ENCODE measurements at places on chromosomes 11 and 22.

GRCh38 chr11:68956547-68957254, 24.1 kb downstream of the MRGPRD start:
- DNase-seq = no peak

DNA sequence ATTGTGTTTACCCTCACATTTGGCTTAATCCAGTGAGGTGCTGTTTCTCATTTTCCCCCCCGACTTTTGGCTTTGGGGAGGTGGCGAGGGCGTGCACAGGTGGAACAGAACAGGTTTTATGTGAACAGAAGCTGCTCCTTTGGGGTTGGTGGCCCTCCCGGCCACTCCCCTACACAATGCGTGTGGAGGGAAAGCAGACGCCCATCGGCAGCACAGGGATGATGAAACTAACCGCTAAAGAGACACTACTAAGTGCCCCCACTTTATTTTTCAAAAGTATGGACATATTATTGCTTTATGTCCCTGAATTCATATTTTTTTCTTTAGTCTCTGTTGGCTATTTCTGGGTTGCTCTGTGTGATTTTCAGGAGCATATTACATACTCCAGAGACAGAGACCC, 160.9 kb downstream of the ENTHD1 start:
- DNase-seq = no peak

DNA sequence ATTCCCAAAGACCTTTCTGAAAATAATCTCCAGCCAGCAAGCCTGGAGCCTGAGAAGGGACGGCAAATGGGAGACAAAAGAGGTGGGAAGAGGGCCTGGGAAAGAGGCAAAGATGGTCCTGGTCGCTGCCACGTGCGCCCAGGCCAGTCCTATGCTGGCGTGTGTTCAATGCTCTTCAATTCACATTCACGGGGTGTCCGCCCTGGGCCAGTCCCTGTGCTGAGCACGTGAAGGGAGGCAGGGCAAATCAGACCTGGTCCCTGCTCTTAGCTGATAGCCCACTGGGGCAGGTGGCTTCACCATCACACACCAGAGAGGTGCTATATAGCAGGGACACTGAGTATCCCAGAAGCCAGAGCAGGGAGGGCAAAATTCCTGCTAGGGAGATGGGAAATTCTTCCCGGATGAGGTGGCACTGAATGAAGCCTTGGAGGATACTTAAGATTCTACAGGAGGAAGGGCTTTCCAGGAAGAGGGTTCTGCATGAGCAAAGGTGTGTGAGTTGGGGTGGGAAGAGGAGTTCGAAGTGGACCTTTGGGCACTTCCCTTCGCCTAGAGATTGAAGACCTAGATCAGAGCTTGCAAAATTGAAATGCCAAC, 148.2 kb downstream of the CHST1 start:
- no peak for DNase-seq

- DNase-seq = no peak
Observed at GRCh38 chr11:46290598-46291309, 13.3 kb downstream of the CREB3L1 start.

- no peak for DNase-seq
Observed at GRCh38 chr22:44823806-44824205, 71.4 kb downstream of the ARHGAP8 start.

GRCh38 chr11:39374963-39375698, 2084.3 kb downstream of the LRRC4C start:
- no peak for DNase-seq

DNA sequence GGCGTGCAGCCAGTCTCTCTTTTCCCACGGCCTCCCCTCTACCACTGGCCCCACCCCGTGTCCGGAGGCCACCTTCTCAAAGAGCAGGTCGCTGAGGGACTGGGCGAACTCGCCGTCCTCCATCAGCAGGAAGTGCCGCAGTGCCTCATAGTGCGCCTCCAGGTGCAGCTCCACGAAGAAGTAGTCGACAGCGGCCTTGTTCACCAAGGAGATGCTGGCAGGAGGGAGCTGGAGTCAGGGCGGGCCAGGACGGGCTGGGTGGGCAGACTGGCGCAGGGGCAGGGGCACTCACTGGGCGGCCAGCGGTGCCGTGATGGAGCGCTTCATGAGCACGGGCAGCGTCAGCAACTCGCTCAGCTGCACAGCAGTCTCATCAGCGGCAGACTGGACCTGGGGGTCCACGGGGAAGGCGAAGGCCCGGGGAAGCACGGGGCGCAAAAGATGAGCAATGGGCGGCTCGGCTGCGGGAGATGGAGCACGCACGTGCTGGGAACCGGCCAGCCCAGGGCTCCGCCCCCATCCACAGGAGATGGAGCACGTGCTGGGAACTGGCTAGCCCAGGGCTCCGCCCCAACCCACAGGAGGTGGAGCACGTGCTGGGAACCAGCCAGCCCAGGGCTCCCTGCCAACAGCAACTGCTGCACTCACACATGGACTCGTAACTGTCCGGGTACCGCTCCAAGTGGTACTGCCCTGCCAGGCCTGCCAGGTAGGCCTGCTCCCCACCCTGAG, 18.4 kb downstream of the SELENOO start:
- no peak for DNase-seq

DNA sequence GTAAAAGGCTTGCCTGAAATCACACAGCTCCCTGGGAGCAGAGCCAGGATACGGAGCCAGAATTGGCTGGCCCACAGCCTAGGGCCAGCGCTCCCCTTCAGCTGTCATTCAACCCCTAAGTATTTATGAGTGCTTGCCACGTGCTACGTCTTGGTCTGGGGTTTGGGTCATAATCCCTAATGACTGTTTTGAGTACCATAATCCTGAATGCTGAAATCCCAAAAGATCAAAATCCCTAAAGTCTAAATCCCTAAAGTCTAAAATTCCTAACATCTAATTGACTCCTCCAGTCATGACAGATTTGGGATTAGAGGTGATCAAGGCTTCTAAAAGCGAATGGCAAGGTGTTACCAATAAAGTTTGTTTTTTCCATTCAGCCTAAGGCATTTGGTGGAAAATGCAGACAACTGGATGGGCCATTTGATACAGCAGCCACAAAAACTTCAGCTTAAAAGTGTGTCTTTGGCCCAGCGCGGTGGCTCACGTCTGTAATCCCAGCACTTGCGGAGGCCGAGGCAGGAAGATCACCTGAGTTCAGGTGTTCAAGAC, 59.8 kb upstream of the PRR5 start:
- DNase-seq = no peak
